ENCODE measurements at places on chromosomes 5 and 9.

DNA sequence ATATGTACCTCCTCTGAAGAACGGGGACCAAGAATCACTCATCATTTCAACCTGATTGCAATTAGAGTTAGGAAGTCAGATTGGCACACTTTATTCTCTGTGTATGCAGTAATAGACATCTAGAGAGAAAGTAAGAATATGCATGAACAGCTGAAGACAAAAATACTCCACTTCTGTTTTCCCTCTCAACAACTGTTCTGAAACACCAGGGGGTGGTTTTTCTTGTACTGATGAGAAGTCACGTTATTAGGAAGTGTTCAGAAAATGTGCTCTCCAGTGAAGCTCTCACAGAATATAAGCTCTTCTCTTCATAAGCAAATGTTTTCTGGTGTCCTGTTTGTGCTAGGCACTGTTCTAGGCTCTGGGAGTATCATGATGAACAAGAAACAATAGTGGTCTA is 531.7 kb upstream of the C9orf72 start:
- DNase-seq, result peak; percentile 76

DNA sequence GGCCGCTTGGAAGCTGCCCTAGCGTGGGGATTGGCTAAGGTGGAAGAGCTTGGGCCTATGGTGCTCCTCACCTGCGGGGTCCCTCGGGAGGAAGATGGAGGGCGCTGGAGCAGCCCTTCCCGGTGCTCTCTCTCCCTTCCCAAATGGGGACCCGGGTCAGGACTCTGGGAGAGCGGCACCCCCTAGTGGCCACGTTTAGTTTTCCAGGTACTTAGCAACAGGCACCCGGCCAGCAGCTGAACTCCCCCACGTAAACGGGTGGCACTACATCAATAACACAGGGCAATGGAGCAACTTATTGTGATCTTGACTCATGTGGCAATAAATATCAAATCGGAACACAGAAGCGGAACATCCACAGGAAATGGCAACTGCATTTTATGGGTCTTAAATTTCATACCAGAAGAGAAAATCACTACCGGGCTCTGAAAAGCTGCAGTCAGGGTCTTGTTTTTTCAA is 316.6 kb downstream of the AGTPBP1 start:
- DNase-seq, result peak; percentile 20

DNA sequence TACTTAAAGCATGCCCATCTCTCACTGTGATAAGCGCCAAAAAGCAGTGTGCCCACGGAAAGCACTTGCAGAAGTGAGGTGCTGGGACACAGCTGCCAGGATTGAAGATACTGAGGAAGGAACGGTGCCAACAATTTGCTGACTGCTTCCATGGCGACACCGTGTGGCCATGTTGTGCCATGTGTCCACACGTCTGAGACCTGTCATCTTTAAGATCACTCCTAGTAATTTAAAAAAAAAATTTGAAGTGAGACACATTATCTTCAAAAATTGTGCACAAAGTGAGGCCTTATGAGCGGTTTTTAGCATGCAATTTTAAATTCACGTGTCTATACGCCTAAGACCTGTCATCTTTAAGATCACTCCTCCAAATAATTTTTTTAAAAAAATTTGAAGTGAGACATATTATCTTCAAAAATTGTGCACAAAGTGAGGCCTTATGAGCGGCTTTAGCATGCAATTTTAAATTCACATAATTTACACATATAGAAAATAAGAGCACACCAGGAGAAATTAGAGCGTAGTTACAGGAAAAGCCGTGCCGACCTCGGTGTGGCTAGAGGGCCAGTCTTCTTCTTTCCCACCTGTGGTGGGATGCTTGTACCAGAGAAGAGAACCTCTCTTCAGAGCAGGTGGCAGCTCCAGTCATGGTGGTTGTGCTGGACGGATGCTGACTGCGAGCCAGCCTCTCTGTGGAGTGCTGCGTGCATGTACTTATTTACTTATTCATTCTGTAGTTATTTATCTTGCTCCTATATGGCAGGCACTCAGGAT is 21.4 kb upstream of the FLT4 start:
- peak; percentile 81 for DNase-seq

GRCh38 chr5:173420108-173420507 is 91.9 kb upstream of the STC2 start:
- DNase-seq, result no peak

- DNase-seq, result no peak
These were observed 41.8 kb downstream of the FYB1 start for GRCh38 chr5:39177631-39177964.

- DNase-seq, result no peak
These were observed 33.2 kb downstream of the F2RL2 start for GRCh38 chr5:76590027-76590426.

DNA sequence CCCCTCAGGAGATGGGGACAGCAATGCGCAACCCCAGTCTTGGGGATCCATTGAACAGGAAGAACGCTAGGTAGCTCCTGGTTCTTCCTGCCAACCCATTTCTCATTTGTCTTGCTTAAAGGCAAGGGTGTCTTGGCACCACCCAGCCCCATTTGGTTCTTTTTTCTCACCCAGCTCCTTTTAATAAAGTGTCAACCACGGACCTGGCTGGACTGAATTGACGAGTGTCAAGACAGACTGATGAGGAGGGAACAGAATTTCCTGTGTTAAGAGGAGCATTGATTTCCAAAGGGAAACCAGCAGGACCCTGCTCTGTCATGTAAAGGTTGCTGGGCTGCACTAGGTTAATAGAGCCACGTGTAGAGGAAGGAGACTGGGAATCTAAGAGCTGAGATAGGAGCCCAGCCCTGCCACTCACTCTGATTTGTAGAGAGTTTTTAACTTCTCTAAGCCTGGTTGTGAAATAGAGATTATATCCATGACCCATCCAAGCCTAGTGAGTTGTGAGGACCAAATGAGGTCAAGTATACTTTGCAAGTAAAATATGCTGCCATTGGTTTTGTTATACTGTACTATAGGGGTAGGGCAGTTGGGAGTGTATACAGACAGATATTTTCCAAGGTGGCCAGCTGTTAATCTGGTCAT is 33.7 kb downstream of the OSTF1 start:
- DNase-seq, result no peak

GRCh38 chr9:129287619-129288305 is 109.7 kb upstream of the IER5L start:
- no peak for DNase-seq

DNA sequence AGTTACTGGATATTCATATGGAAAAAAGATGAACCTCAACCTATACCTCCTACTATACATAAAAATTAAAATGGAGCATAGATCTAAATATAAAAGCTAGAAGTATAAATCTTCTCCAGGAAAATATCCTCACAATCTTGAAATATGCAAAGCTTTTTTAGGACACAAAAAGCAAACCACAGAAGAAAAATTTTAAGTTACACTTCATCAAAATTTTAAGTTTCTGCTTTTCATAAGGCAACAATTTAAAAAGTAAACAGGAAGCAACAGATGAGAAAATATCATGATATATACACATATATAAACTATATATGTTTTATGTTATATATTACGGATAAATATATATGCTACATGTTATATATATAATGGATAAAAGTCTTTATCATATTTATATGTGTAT is 157.5 kb downstream of the ADAMTS6 start:
- no peak for DNase-seq

- no peak for DNase-seq
These were observed 184.0 kb downstream of the SYK start for GRCh38 chr9:90985631-90986030.

DNA sequence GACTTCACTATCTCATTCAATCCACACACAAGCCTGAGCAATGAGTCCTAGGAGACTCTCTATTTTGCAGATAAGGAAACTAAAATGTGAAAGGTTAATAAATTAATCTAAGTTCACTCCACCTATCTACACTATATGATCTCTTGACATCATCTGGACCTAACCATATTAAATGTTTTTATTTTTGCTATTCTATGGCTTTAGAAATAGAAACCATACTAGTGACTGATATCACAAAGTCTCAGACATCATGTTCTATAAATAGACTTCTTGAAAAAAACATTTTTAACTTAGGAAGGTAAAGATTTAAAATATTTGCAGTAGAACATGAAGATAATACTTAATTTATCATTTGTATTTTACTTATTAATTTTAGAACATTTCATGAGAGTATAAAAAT is 9.4 kb upstream of the ADGRV1 start:
- no peak for DNase-seq

DNA sequence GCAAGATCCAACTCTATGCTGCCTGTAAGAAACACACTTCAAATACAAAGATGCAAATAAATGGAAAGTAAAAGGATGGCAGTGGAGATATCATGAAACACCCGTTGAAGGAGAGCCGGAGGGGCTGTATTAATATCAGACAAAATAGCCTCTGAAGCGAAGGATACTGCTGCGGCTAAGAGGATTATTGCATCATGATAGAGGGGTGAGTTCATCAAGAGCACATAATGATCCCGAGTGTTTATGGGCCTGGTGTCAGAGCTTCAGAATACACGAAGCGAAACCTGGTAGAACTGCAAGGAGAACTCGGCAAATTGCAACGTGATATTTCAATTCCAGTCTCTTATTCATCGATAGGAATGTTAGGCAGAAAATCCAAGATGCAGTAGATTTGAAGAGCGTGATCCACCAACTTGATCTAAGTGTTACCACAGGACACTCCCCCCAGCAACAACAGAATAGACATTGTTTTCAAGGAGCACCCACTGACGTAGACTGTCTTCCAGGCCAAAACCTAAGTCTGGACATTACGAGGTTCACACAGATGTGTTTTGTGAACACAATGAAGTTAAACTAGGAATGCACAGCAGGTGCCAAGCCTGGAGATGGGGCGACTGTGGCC is 27.7 kb upstream of the QSOX2 start:
- no peak for DNase-seq

DNA sequence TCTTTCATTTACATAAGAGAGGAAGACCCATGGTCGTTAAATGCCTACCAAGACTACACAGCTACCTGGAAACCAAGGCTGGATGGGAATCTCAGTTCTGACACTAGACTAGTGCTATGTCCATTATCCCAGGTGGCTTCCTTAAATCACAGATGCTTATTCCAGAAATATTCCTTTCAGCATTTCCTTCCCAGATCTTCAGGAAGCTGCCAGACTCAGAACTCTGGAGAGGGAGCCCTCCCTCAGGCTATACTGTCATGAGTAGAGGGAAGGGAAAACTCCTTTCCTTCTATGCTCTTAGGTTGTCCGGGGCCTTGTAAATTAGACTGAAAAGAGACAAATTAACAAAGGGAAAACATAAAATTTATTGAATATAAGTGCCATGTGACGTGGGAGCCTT is 20.8 kb downstream of the FREM1 start:
- no peak for DNase-seq

- DNase-seq, result no peak
These were observed 3.2 kb upstream of the MAP3K1 start for GRCh38 chr5:56812110-56812509.

DNA sequence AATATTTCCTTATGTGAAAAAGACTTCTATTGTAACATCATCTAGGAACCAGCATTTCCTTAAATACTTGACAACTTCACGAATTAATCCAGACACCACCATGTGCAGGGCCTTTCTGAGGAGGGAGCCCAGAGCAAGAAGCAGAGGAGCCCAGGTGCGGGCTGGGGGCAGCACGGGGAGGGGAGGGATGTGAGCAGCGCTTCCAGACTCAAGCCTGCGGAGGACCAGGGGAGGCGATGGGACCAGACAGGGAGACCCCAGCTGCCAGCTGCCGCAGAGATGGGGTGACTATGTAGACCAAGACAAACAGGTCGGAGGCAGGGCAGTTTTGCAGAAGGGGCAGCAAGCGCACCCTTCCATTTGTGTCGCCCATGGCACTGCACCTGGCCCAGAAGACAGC is 596.1 kb downstream of the IRX1 start:
- DNase-seq, result no peak

- DNase-seq, result peak; percentile 30
These were observed 145.6 kb downstream of the HSD17B3 start for GRCh38 chr9:96156171-96156974.

GRCh38 chr5:114308508-114308907 is 53.4 kb upstream of the KCNN2 start:
- no peak for DNase-seq

- DNase-seq, result no peak
These were observed 17.0 kb upstream of the MYO10 start for GRCh38 chr5:16952968-16953671.

DNA sequence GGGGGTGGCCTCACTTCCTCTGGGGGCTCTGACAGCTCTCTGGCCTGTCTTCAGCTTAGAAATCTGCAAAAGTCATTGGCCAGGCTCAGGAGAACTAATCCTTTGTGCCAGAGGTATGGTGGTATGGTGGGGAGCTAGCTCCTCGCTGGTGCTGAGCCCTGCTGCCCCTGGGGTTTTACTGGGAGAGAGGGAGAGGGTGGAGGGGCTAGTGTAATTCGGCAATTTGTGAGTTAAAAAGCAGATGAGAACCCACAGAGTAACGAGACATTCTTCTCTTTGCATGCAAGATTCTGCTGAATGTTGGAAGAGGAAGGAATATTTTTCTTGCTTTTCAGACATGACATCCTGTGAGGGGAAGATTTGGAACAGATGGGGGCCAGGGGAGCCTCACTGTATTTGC is 65.5 kb upstream of the SPRY4 start:
- no peak for DNase-seq

DNA sequence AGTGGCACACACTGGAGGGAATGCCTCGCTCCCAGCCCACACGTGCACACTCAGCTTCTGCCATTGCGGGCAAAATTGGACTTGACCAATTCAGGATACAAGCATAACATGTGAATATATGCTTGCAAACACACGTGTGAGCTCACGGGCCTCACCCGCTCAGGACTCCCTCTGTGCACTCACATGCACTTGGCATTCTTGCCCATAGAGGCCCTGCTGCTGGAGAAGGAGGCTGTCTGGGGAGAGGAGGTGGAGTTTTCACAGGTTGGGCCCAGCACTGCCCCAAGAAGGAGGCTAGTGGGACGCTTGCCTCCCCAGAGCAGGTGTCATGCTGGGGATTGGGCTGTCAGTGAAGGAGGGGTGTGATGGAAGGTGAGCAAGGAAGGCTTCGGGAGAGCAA is 1.7 kb downstream of the MYMK start:
- peak; percentile 69 for DNase-seq

Measured in myocyte (in vitro differentiated cells).